ENCODE measurements at places on chromosomes 16 and 17.

DNA sequence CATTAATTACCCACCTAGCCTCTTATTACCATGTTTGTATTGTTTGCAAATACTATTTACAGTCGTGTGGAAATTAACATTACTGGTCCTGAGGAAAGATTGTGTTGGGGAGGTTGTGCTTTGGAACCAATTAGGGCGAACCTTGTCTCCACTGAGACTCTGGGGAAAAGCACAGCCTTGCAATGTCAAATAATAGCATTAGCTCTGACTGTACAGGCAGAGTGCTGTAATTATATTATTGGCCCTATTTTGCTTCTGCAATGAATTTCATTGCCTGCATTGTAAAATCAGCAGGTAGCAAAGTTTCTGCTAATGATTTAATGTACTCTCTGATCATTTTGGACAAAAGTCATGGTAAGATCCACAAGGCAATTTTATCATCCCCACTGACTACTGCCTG lies 97.0 kb downstream of the WWOX start:
- DNase-seq: no peak

GRCh38 chr16:84511180-84511800 lies 6.8 kb upstream of the MEAK7 start:
- DNase-seq: peak; percentile 68

DNA sequence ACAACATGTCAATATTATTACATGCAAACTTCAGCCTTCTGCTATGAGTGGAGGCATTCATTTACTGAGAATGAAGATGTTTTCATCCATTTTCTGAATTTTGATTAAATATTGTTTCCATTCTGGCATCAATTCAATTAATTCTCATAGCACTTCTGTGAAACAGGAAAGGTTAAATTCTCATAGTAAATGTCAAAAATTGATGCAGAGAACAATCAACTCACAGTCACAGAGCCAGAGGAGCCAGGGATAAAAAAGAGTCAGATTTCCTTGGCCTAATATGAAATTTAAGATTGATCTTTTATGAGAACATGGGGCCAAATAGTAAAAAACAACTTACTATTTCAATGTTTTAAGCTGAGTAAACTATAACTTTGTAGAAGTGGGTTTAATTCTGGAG lies 183.8 kb upstream of the AXIN2 start:
- DNase-seq: no peak

DNA sequence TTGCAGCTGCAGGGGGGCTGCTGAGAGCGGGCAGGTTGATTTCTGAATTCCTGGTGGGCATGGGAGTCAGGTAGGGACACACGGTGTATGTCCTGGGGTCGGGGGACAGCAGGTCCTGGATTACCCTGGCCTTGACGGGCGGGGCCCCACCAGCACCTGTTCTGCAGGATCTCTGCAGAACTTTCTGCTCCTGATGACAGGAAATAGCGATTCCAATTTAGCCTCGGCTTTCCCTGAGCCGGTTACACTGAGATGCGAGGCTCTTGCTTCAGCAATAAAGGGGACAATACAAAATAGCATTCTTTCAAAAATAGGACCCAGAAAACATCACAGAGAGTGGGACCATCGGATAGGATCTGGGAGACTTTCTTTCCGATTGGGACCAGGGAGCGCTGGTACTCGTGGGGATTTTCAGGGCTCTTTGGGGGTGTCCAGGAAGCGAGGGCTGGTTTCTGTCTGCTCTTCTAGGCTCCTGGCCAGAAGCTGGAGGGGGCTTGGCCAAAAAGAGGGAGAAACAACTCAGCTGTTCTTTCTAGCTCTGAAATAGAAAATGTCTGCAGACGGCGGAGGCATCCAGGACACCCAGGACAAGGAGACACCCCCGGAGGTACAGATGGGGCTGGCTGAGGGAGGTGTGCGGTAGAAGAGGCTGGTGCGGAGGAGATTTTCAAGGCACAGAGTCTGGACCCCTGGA lies 642 bp downstream of the ZNF205 start:
- no peak for DNase-seq

- no peak for DNase-seq
Measured at GRCh38 chr16:2507052-2507659, 6.6 kb upstream of the ATP6V0C start.

DNA sequence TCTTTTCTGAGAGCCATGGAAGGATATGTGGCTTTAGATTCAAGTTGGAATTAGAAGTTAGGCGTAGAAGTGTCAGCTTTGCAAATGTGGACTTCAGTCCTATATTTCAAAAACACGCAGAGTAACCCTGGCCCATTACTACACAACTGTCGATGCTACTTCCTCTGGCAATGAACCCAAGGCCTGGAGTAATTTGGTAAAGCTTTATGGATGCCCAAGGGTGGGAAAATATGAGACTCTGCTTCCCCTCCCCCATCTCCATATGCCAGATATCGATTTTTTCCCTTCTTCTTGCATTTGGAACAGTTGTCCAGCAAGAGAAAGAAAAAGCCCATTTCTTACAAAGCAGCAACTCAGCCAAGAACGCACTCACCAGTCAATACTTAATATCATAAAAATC lies 2.9 kb upstream of the MAP1LC3B start:
- DNase-seq: no peak

DNA sequence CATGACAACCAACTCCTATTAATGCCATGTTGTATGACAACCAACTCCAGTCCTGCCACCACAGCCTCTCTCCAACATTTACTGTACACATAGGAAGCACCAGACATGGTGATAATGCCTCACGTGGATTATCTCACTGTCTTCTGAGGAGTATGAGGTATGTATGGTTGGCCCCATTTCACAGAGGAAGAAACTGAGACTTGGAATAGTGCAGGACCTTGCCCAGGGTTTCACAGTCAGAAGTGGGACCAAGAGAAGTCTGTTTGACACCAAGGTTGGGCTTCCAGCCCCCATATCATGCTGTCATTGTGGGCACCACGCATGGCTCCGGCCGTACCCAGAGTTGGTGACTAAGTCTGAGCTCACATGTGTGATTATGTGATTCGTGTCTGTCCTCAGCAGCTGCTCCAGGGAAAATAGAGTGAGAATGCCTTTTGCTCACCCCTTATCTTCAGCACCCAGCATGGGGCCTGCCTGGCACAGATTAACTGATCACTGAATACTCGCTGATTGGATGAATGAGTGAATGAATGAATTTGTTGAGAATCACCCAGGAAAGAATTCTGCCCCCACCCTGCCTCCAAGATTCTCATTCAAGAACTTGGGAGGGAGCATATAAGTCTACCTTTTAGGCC lies 204.1 kb upstream of the NLRP1 start:
- DNase-seq: no peak

GRCh38 chr17:30219315-30219714 lies 16.2 kb downstream of the SLC6A4 start:
- no peak for DNase-seq

DNA sequence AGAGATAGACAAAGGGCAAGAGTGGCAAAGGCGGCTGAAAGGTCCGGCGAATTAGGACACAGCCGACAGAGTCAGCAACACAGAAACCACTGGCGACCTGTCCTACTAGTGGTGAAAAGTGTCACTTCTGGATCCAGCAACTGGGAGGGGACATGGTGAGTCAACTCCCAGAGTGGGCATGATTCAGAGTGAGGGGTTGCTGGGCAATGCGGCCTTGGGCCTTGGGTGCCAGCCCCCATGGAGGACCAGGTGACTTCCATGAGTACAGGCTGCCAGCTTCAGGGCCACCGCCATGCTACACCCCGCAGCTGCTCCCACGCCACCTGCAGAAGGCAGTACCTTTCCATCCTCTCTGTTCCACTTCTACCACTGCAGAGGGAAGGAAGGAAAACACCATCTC lies 110.6 kb downstream of the ZFHX3 start:
- DNase-seq: no peak

- DNase-seq: no peak
Measured at GRCh38 chr16:77943801-77944200, 78.5 kb upstream of the CLEC3A start.

DNA sequence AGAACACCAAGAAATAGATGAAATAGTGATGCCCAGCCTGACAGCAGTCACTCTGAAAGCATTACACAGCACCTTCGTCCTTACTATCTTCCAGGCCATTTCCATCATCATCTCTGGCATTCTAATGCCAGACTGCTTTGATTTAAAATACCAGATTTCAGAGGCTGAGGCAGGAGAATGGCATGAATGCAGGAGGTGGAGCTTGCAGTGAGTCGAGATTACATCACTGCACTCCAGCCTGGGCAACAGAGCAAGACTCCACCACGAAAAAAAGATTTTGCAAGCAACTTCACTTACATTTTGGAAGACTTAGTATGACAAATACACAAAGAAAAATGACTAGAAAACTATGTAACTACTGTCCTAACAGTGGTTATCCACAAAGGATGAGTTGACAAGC lies 244.0 kb downstream of the CPPED1 start:
- DNase-seq: no peak

DNA sequence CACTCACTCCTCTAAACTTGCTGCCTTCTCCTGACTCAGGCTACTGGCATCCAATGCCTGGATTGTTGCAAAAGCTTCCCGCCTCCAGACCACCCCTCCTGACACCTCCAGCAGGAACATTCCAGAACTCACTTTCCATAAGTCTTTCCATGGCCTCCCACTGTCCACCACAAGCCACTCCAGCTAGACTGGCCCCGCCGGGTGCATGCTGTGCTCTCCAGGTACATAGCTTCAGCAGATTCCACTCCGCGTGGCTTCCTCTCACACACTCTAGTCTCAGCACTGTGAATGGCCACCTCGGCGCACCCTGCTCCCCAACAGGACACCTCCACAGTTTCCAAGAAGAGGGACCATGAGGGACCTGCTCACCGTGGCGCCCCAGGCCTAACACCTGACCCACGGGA lies 25.9 kb upstream of the FAAP100 start:
- no peak for DNase-seq

DNA sequence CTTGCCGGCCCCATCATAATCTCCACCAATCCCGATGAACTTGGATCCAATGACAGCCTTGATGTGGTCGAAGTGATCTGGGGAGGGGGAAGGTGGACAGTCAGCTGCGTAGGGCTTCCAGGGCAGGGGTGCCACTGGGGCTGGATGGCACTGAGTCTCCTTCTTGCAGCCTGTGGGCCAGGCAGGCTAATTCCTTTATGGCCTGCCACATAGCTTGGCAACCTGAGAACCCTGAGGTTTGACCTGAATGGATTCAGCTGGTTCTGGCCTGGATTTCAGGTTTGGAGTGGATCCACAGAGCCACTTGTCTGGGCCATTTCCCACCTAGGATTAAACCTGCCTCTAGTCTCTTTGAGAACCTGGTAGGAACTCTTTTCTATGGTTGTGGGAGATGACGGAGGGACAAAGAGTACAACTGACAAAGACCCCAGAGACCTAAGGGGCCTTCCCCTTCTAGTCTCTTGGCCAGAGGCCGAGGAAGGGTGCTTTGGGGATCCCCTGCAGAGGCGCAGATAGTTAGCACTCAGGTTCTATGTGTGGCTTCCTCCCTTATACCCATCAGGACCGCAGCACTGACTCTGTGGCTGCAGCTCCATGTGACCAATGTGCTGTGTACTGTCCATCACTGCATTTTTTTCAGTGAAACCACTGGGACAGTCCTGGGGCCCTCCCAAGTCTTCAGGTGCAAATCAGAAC lies 9.2 kb upstream of the DPEP3 start:
- DNase-seq: no peak

DNA sequence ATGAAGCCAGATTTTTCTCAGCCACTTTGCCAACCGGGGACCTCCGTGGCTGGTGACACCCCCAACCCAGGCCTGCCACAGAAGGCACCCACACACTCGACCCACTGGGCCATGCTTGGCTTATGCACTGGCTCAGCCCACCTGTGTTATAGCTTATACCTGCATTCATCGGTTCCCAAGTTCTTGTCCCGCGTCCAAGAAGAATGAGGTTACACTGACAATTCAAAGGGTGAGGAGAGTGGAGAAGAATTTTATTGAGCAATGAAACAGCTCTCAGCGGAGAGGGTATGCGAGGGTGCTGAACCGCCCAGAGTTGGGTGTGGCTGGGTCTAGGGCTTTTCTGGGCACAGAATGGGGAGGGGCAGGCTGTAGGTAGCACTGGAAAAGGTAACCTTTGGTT lies 22.2 kb upstream of the CDH15 start:
- DNase-seq: no peak
